ENCODE measurements at places on chromosomes 13 and 19.

GRCh38 chr13:66461021-66461420 is 769.1 kb downstream of the PCDH9 start:
- no peak for DNase-seq

GRCh38 chr19:7930765-7931164 is 4.8 kb upstream of the CTXN1 start:
- no peak for DNase-seq

GRCh38 chr19:27964185-27964584 is 1248.8 kb downstream of the UQCRFS1 start:
- no peak for DNase-seq

DNA sequence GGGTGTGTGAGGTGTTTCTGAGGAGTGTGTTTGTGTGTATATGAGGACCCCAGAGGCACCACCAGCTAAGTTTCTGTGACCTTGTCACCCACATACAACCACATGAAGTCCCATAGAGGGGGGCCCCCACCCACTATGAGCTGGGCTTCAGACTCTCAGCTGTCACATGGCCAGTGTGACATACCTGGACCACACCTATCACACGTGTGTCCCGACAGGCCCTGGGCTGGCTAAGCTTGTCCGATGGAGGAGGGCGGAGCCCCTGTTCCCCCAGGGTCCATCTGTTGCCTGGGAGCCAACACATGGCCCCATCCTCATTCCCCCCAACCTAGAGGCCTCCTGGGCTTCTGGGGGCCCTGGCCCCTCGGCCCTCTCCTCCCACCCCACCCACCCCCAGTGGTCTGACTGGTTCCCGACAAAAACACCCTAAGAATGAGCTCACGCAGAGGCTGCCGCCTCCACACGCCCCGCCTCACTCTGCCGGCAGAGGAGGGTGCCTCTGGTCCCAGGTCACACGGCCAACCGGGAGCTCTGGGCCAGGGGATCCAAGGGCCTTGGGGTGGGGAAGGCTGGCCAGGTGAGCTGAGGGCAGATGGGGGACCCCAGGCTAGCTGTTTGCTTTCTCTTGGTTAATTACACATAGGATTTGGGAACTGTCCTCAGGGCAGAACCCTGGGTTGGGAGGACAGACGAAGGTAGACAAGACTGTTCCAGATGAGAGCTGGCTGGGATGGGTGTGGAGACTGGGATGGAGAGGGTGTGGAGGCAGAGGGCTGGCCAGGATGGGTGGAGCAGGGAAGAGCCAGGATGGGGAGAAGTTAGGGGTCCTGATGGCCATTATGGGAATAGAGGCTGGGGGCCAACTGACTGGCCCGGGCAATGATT is 4.3 kb downstream of the KLC3 start:
- DNase-seq = no peak

GRCh38 chr13:81874681-81875661 is 1534.0 kb upstream of the SPRY2 start:
- DNase-seq = no peak

- DNase-seq = no peak
These were observed 5.6 kb upstream of the ARRDC2 start for GRCh38 chr19:18002347-18002850.

GRCh38 chr19:30085394-30085793 is 143.4 kb downstream of the URI1 start:
- DNase-seq = no peak

DNA sequence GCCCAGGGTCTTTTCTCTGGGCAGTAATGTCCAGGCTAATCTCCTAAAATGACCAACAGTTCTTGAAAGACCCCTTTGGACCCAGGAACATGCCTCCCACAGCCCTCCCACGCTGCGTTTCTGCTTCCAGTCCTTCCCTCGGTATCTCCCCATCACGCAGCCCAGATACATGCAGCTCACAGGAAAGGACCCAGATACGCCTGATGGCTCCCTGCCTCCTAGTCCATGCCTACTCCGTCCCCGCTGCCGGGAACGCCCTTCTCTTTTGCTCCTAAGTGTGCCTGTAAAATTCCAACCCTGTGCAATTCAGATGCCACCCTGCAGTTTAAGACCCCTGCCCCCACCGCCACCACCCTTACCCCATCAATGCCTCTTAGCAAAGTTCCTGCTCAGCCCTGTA is 778 bp downstream of the MUC16 start:
- no peak for DNase-seq

All from GOT3 (cell line).